NK-92 treated with Interleukin-12 subunit alpha and Interleukin-12 subunit beta, amount 100 ng/mL, for 24 hours (cell line): ENCODE measurements at places on chromosomes 5 and 9.

DNA sequence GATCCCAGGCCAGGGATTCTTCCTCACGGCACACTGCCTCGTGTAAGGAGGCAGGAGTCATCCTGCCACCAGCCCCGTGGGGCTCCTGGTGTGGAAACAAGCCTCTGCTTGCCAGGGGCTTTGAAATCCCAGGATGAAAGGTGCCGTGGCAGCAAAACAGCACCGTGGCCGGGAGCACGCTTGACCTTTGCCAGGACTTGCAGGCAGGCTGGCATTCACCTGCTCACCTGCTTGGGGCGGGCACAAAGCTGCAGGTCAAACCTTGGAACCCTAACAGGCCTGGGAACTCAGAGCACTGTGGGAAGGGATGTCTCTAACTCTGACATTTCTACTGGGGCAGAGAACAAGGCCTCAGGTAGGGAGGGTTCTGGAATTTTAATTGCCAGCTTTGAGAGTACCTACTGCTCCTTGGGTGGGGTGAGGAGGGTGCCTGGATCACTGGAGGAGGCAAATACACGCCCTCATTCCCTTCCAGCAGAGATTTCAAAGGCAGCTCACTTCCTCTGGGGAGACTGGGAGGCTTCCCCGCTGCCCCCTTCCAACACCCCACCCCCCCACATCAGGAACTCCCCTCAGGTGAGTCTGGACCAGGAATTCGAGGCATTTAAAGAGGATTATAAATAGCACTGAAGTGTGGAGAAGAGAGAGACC lies 45.6 kb upstream of the STXBP1 start:
- DNase-seq, result no peak

DNA sequence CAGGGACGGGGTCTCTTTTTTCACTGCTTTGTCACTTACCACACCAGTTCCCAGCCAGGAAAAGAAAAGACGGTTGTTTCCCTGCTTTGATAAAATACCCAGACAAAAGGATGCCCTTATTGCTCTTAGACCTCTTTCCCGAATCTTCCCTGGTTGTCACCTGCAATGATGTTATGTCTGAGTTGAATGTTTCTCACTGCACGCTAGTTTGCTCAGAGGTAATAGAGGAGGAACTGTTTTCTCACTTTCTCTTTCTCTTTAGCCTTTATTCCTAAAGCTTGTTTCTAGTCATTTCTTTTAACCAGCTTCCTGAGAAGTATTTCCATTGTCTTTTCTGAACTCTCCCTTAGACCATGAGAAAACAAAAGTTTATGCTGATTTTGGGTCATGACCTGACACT lies 32.9 kb downstream of the ACER2 start:
- DNase-seq, result no peak

- peak; percentile 49 for DNase-seq
Observed at GRCh38 chr5:179819296-179820126, 1.2 kb upstream of the SQSTM1 start.

- no peak for DNase-seq
Observed at GRCh38 chr5:89147031-89147430, 264.0 kb upstream of the MEF2C start.

DNA sequence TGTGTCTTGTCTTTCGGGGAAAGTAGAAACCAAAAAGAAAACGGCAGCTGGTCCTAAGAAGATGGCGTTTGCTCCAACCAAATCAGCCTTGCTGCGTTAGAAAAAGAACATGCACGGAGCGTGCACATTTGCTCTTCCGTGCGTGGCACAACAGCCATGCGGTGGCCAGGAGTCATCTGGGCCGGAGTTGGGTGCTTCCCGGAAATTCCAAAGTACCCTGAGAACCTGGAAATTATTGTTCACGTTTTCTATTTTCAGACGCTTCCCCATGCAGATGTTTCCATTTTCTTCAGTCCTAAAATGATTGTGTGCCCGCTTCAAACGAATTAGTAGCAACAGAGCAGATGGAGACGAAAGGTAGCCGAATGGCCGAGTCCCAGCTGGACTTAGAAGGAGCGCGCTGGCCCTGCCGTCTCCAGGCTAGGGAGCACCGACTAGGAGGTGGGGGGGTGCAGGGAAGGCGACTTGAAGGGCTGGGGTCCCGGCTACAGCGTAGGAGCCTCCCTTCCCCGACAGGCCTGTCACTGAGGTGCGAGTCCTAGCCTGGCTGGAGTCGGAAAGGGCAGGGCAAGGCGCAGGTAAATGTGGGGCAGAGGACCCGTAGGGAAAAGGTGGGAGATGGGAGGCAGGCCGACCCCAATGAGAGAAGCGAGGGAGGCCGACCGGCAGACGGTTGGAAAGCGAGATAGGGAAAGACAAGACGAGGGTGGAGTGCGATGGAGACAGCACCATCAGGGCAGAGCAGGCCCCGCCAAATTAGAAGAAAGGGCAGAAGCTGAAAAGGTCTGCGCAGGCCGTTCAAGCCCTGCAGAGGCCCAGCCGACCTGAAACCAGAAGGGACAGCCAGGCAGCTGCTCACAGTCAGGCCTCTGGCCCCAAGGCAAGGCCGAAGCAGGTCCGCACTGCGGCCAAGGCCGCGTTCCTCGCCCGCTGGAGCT lies 1.4 kb downstream of the BARX1 start:
- DNase-seq, result no peak

DNA sequence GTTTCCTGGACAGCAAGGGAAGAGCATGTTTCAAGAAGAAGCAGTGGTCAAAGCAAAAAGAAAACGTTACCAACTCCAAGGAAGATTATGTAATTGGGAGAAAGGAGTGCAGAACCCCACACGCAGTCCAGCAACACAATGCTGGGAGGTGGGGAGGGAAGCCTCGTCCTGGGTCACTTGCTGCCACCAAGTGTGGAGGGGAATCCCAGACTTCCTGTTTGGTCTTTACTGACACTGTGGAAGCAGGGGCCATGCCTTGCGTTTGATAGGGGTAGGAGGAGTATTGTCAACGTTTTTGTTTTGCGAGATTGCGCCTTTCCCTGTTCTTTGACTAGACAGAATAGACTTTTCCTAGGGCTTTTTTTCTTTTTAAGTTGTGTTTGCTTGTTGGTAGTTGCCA lies 421.0 kb downstream of the KDM4C start:
- DNase-seq, result no peak

- DNase-seq, result no peak
Observed at GRCh38 chr9:69455311-69455710, 130.3 kb downstream of the ENTREP1 start.

DNA sequence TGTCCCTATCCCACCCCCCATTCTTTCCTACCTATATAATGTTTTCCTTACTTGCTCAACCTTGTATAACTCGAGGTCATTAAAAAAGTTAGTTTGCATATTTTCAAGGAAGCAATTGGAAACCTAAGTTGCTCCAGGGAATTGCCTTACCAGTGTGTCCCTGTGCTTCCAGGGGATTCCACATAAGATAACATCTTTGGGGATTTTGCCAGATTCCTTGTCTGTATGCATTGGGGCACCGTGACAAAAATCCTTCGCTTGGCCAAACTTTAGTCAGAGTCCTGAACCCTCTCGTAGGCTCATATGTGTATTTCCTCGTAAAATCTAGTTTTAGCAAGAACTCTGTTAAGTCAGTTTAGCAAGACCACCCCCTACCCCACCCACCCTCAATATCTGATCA lies 14.7 kb upstream of the OSMR start:
- DNase-seq, result no peak

DNA sequence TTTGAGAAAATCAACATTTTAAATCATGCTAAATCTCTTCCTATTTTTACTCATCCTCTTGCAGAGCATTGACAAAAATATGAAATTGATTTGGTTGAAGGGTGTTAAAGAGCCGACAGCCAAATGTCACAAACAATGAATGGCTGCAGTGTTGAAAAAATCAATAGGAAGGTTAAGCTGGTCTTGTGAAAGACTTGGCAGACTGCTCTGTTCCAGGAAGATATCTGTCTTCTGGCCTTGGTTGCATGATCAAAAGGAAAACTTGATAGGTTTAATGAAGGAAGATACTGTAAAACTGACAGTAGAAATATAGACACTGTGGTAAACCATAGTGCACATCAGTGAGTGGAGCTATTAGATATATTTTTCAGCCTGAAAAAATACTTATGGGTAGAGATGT lies 103.6 kb downstream of the PBX3 start:
- DNase-seq, result no peak

DNA sequence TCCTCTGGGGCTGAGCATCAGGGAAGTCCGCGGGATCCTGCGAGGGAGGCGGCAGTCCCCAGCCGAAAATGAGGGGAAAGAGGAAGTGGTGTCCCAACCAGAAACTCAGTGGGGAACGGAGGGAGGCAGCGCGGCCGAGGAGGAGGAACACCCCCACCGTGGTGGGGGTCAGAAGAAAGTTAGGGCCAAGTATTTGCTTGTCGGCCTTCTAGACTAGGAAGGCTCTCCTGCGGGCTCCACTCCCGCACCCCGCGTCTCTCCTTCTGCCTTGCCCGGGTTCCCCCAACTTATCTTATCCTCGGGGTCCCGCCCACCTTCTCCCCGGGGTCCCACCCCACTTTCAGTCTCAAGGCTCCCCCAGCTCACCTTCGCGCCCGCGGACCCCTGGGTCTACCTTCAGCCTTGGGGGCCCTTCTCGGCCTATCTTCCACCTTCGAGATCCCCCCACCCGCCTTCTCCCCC lies 557 bp upstream of the PHF2 start:
- DNase-seq, result no peak

DNA sequence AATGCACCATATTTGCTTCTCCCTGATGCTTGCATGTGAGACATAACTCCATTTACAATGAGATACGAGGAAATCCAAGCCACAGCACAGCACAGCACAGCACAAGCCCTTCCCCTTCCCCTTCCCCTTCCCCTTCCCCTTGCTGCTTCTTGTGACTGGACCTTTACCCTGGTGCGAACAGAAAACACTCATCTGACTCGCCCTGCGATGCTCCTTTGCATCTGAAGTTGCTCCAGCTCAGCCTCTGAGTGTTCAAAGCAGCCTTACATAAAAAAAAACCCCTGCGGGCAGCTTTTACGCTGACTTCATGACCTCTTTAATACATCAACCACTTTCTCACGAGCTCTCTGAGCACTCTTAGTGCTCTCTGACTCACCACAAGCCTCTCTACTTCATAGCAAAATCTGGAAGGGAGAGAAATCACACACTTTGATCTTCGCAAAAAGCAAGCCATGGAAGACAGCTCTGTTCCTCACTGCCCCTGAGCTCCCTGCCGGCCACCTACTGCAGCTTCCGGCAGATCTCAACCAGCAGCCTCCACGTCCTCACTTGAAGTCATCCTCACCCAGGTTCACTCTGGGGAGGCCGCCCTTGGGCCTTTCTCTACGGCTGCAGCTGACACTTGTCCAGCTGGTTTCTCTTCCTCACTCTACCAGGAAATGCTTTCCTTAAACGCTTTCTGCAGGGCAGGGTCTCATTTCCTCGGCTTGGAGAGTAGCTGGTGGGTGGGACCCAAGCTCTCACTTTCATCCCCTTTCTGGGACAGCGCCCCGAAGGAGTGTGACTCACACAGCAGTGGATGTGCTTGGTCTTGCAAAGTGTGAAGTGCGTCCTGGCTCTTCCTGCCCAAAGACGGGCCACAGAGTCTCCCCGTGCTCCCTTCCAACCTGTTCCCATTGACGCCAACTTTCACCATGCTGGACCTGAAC lies 5.3 kb downstream of the SLC34A1 start:
- DNase-seq, result no peak

- no peak for DNase-seq
Observed at GRCh38 chr5:95181644-95182043, 103.2 kb downstream of the MCTP1 start.

- DNase-seq, result no peak
Observed at GRCh38 chr5:147427521-147428401, 82.1 kb downstream of the DPYSL3 start.

- DNase-seq, result no peak
Observed at GRCh38 chr5:160097991-160098390, 21.3 kb downstream of the PWWP2A start.

- DNase-seq, result no peak
Observed at GRCh38 chr5:87307796-87308423, 40.2 kb downstream of the RASA1 start.

- no peak for DNase-seq
Observed at GRCh38 chr9:19481121-19481870, 72.5 kb downstream of the ACER2 start.

GRCh38 chr5:75058986-75059535 lies 6.7 kb upstream of the GCNT4 start:
- DNase-seq, result no peak

DNA sequence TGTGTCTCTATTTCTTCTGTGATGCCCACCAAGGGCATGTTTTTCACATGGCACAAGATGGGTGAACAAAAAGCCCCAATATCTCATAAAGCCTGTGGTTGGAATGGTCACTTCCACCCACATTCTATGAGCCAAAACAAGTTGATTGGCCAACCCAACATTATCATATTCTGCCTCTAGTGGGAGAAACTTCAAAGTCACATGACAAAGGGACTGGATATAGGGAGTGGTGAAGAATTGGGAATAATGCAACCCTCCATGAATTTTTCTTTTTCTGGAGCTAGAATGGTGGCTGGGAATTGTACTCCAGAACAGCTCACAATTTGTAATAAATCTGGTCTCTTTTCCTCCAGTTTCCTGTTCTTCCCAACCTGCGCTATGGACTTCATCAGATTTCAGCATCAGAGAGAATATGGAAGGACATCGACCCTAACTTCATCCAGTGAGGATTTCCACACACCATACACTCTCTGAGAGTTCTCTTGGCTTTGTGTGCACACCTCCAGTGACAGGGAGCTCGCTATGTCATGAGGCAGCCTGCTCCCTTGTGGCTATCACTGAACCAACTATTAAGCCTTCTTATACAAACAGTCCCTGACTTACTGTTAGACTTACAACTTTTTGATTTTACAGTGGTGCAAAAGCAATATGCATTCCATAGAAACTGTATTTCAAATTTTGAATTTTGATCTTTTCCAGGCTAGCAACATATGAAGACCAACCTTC lies 12.0 kb upstream of the B4GALT1 start:
- no peak for DNase-seq

DNA sequence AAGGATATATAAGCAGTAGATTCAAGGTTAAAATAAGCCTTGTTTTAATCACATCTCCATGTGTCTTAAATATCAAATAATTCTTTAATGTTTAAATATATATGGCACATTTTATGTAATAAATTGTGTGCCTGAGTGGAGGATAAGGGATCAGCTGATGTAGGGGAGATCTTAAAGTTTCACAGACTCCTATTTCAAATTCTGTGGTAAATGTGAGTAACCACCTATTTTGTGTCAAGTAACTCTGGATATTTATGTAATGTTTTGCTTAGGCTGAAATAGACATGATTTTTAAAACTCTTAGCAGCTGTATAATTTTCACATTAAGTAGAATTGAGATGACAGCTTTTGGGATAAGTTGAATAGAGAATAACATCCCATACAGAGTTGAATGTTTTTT lies 41.3 kb upstream of the ITGA2 start:
- DNase-seq, result no peak
